ENCODE measurements at places on chromosomes 13 and 19. TPM values are rescaled to one million over a fixed set of nuclear protein-coding genes. Genes with fewer than 3 reads are reported as not detected.

Gene ADGRE3
- polyA plus RNA-seq = 28.3 TPM

Gene LIM2
- not detected for polyA plus RNA-seq

Gene SLC1A6
- polyA plus RNA-seq = not detected

- DNase-seq = no peak
- no peaks in the 10 kb centered on the region for H3K36me3 ChIP-seq
- no peak overlapping the region for H3K27ac ChIP-seq
- peaks cover 35% of the 10 kb centered on the region for H3K4me1 ChIP-seq
- no peak overlapping the region for H3K4me3 ChIP-seq
Observed at GRCh38 chr13:46392967-46393366, 5.9 kb upstream of the RUBCNL start.

GRCh38 chr19:43719378-43719868 lies 3.5 kb downstream of the IRGC start:
- no peak overlapping the region for H3K27ac ChIP-seq
- H3K4me1 ChIP-seq = no peaks in the 10 kb centered on the region
- no peaks in the 10 kb centered on the region for H3K36me3 ChIP-seq
- DNase-seq = no peak
- no peaks in the 10 kb centered on the region for H3K27me3 ChIP-seq

Gene GJB6
- not detected for polyA plus RNA-seq

GRCh38 chr19:56995303-56995702 lies 124.5 kb upstream of the USP29 start:
- no peak overlapping the region for H3K27ac ChIP-seq
- no peak for DNase-seq
- no peaks in the 10 kb centered on the region for H3K36me3 ChIP-seq

DNA sequence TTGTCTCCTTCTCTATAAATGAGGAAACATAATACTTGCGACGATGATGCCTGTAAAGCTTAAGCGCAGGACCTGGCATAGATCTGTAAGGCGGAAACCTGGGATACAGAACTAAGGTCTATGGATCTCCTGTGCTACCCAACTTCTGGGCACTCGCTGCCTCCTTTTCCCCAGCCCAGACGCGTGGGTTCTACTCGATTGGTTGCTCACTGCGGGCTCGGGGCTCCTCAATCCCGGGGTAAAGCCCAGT lies 615 bp upstream of the PSMC4 start:
- peaks cover 21% of the 10 kb centered on the region for H3K4me1 ChIP-seq
- peaks cover 30% of the 10 kb centered on the region for H3K36me3 ChIP-seq

Gene CCL25
- not detected for polyA plus RNA-seq

Gene GSX1
- polyA plus RNA-seq = not detected

DNA sequence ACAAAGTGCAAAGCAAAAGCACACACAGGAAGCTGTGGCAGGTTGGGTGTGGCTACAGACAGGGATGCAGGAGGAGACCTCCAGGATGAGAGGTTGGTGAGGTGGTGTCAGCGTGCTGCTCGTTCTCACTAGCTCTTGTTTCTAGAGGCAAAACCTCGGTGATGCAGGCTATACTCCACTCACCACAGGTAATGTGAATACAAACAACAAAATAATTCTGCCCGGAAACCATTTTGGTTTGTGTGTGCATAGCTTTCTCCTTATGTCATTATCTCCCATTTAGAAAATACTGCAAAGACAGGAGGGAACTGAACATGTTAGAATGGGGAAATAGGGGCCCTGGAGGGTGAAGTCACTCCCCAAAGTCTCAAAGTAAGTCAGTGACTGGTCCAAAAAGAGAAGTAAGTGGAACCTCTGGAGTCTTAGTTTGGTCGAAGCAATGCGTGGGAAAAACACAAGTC lies 9.4 kb downstream of the LCP1 start:
- peak overlapping the region; percentile 98 for H3K4me3 ChIP-seq
- peak; percentile 93 for DNase-seq
- peak overlapping the region; percentile 90 for H3K27ac ChIP-seq
- no peaks in the 10 kb centered on the region for H3K27me3 ChIP-seq

Gene NCAN
- polyA plus RNA-seq = not detected

Gene ALG11
- 14.2 TPM for polyA plus RNA-seq

- no peak for DNase-seq
- peak overlapping the region; percentile 81 for H3K4me3 ChIP-seq
- peak overlapping the region; percentile 62 for H3K27ac ChIP-seq
- no peaks in the 10 kb centered on the region for H3K27me3 ChIP-seq
Observed at GRCh38 chr19:35000647-35001501, 751 bp downstream of the GRAMD1A start.

DNA sequence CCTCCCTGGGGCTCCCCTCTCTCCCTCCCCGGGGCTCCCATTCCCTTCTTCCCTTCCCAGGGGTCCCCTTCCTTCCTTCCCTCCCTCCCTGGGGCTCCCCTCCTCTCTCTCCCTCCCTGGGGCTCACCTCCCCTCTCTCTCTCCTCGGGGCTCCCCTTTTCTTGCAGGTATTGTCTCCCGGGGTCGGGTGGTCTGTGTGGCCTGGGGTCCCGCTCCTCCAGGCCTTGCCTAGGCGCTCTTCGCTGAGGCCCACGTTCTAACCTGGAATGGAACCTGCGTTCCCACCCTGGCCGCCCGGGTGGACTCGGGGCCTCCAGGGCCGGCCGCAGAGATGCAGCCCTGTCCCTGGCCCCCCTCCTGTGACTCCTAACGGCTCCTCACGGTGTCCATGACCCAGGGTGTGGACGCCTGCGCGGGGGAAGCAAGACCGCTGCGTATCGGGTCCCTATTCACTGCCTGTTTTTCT lies 940 bp upstream of the DCUN1D2 start:
- H3K27me3 ChIP-seq = no peaks in the 10 kb centered on the region
- H3K36me3 ChIP-seq = peaks cover 21% of the 10 kb centered on the region
- DNase-seq = peak; percentile 14

Gene CEACAM8
- not detected for polyA plus RNA-seq

DNA sequence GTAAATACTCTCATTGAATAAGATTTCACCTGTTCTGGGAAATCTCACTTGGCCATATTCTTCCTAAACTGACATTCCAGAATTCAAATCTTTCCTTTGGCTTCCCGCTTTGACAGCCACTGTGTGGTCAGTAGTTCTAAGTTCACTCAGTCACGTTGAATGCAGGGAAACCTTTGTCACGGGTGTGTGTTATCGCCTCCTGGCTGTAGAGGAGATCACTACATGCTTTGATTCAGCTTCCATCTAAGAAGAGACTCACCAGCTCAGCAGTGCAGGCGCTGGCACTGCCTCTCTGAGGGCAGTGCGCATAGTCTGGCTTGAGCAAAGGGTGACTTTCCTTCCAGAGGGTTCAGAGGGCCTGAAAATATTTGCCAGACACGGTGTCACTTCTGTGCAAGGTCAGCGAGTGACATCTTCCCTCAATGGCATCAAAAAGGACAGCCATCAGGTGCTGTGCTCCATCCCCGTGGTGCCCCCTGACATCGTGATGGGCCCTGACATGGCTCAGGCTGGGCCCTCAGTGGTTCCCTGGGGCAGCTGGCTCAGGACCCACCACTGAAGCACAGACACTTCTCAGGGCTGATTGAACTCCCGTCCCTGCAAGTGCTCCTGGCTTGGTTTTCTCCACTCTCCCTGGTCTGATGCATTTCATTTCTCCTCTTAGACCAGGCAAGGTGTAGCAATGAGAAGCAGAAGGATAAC lies 635.4 kb upstream of the ARGLU1 start:
- H3K4me1 ChIP-seq = no peaks in the 10 kb centered on the region
- no peak for DNase-seq
- H3K36me3 ChIP-seq = no peaks in the 10 kb centered on the region
- H3K4me3 ChIP-seq = no peak overlapping the region
- no peaks in the 10 kb centered on the region for H3K27me3 ChIP-seq
- H3K27ac ChIP-seq = no peak overlapping the region

DNA sequence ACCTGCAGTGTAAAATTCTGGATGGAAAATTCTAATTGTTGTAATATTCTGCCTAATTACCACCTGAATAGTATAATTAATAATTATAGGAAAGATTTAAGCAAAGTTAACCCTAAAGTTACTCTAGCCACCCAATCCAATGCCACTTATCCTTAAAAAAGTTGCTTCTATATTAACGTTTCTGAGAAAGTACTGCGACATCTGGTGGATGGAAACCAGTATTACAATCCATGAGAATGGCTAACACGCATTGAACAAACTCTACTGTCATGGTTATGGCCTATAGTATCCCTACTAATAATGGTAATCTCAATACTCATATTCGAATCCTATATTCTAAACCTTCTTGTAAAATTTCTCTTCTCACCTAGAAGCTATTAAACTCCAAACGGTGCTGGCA lies 1551.8 kb downstream of the SLITRK1 start:
- H3K27ac ChIP-seq = no peak overlapping the region
- H3K4me1 ChIP-seq = no peaks in the 10 kb centered on the region
- H3K36me3 ChIP-seq = no peaks in the 10 kb centered on the region
- DNase-seq = no peak
- H3K4me3 ChIP-seq = no peak overlapping the region

Gene ZNF763
- polyA plus RNA-seq = 1.3 TPM

GRCh38 chr13:97008643-97009042 lies 14.4 kb upstream of the OXGR1 start:
- H3K27ac ChIP-seq = no peak overlapping the region
- H3K4me1 ChIP-seq = peaks cover 12% of the 10 kb centered on the region
- no peaks in the 10 kb centered on the region for H3K36me3 ChIP-seq
- no peak for DNase-seq
